Ovary (tissue), 10 donors: ENCODE measurements at places on chromosomes 3 and 15. TPM values are rescaled to one million over a fixed set of nuclear protein-coding genes. Genes with fewer than 3 reads are reported as not detected.

PEX5L gene
- polyA plus RNA-seq, result 0.59 TPM

PLA2G4F gene
- not detected for polyA plus RNA-seq

BTLA gene
- 0.04 TPM for polyA plus RNA-seq

GALNT15 gene
- polyA plus RNA-seq, result 33.7 TPM

SLC51A gene
- 7.3 TPM for polyA plus RNA-seq

ROPN1 gene
- polyA plus RNA-seq, result not detected

ZDHHC23 gene
- 0.80 TPM for polyA plus RNA-seq

KCNMB2 gene
- polyA plus RNA-seq, result 7.6 TPM

GRCh38 chr3:150216041-150216811 is 191.9 kb upstream of the TSC22D2 start:
- H3K4me1 ChIP-seq, result peaks cover 5% of the 10 kb centered on the region
- peak; percentile 55 for DNase-seq
- H3K4me3 ChIP-seq, result no peak overlapping the region
- H3K27me3 ChIP-seq, result no peaks in the 10 kb centered on the region
- H3K27ac ChIP-seq, result peak overlapping the region; percentile 29

DNA sequence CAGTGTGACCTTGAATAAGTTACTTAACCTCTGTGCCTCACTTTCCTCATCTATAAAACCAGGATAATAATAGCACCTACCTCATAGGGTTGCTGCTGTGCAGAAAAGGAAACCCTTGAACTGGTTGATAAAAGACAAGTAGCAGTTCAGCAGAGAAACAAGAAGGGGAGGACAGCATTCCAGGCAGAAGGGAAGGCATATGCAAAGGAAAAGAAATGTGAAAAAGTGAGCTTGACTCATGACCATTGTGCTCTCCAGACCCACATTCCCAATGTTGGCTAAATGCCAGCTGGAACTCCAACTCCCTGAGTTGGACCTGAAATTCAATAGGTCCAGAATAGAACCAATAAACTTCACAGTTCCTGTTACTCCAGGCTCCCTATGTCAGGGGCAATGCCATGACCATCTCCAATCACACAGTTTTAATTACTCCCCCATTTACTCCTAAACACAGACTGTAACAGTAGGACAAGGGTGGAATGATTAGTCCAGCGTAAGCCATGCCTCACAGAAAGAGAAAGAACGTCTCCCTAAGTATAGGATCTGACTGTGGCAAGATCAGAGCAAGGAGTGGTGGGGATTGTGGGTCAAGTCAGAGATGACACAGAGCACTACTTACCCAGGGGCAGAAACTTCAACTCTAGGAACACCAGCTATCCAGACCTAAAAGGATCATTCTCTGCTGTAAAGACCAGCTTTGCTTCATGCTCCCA is 26.9 kb downstream of the PRKAR2A start:
- no peak overlapping the region for H3K27ac ChIP-seq
- no peak overlapping the region for H3K4me3 ChIP-seq
- H3K4me1 ChIP-seq, result peaks cover 10% of the 10 kb centered on the region

DNA sequence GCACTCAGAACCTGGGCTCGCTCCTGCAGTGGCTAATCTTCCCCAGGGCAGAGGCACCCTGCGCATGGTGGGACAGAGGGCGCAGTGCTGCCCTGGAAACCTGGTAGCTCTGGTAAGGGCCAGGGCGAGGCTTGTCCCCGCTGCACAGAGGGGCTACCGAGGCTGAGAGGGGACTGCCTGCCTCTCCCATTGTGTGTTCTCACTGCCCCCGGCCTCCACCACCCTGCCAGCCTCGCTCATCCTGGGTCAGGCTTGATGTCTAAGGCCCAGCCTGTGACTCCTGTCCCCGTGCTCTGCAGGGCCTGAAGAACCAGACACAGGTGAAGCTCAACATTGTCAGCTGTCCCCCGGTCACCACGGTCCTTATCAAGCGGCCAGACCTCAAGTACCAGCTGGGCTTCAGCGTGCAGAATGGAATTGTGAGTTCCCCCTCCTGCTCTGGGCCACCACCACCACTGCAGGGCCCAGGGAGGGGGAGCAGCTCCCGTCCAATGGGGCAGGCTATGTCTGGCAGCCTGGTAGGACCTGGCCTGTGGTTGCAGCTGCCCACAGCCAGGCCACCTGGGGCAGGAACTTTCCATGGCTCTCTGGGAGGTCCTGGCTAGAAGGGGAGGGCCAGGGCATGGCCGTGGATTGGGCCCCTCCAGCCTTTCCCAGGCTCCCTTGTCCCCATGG is 161.5 kb downstream of the NSMCE3 start:
- H3K4me1 ChIP-seq, result no peaks in the 10 kb centered on the region
- H3K27me3 ChIP-seq, result no peaks in the 10 kb centered on the region
- no peak overlapping the region for H3K4me3 ChIP-seq
- no peak for DNase-seq
- no peak overlapping the region for H3K27ac ChIP-seq

DNA sequence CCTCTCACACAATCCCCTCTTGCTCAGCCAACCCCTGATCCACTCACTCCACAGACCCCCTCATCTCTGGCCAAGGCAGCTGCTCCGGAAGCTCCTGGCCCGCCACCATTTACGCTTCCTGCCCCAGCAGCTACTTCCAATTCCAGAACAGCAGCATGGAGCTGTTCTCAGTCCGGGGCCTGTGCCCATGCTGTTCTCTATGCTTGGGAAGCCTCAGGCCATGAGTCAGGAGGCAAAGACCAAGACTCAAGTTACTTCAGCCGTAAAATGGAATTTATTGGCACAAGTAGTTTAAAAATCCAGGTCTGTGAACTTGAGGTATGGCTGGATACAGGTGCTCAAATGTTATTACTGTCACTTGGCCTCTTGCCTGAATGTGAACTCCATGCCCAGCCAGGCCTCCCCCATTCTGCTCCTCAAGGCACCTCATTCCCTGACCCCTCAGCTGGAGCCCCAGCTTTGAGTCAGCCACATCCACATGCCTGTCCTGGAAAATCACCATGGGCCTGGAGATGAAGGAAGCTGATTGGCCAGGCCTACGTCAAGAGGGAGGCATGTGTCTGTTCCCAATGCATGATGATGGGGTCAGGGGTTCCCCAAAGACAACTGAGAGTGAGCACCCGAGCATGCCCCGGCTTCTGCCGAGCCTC is 31.4 kb upstream of the CACNA2D2 start:
- no peak overlapping the region for H3K4me3 ChIP-seq
- no peaks in the 10 kb centered on the region for H3K4me1 ChIP-seq
- no peaks in the 10 kb centered on the region for H3K27me3 ChIP-seq
- no peak for DNase-seq

GRCh38 chr3:129526121-129526900 is 2.1 kb upstream of the RHO start:
- no peak for DNase-seq
- H3K4me1 ChIP-seq, result peaks cover 6% of the 10 kb centered on the region
- H3K27me3 ChIP-seq, result no peaks in the 10 kb centered on the region
- no peak overlapping the region for H3K4me3 ChIP-seq
- no peak overlapping the region for H3K27ac ChIP-seq

DNA sequence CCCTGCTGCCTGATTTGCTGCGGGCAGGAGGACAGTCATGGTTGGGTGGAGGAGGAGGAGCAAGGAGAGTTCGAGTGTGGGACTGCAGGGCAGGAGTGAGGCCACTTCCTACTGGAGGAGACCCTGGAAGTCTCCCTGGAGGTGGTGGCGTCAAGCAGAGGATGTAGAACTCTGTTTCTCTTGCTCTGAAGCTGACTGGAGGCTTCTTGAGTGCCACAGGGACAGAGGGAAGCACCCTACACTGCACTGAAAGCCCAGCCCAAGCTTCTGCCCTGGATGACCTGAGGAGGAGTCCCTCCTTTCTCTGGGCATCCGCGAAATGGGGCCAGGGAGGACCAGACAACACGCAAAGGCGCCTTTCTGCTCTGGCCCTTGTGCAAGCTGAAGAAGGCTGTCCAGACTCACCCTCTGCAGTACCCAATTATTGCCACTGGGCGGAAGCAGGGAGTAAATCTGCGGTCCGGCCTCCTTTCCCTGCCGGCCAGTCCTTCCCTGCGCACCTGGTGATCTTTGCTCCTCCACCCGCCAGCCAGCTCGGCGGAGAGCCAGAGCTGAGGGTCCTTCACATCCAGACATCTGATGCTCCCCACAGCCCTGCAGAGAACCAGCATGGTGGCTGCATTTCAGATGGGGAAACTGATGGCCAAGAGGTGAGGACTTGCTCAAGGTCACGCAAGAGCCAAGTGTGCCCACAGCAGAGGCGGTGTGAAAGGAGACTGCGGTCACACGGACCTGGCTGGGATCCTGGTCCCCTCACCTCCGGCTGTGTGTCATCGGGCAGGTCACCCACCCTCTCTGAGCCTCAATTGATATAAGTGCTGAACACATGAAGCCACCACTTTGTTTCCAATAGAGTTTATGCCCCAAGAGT is 207.1 kb downstream of the TBC1D2B start:
- no peaks in the 10 kb centered on the region for H3K27me3 ChIP-seq
- H3K4me3 ChIP-seq, result no peak overlapping the region
- H3K27ac ChIP-seq, result no peak overlapping the region
- peak; percentile 47 for DNase-seq
- no peaks in the 10 kb centered on the region for H3K4me1 ChIP-seq

DNA sequence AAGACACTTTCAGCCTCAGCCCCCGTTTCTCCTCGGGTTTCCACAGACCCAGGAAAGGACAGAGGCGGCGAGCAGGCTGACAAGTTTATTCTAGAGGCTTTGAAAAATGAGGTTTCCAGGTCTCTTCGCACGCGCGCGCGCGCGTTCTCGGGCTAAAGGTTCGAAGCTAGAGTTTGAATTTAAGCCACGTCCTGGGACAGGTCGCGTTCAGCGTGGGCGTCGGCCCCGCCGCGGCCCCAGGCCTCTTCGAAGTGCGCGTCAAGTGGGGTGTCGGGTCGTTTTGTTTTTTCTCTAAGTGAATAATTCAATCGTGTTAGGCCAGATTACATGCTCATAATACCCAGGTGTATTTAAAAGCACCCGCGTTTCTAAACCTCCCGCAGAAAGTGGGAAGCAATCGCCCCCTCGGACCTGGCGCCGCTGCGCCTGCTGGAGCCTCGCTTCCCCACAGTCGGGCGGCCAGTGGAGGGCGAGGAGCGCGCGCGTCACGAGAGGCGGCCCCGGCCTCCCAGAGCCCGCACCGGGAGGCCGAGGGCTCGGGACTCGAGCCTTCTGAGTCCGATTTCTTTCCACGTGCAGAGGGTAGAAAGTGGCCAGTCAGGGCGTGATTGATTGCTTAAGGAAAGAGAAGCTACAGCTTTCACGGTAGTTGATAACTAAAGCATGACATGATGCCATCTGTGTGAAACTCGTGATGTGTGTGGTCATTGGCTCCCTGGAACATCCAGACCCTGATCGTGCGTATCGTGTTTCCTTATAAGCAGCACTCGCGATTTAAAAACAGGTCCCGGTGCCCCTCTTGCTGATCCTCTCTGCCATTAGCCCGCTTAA is 15.8 kb upstream of the SOX2 start:
- no peaks in the 10 kb centered on the region for H3K36me3 ChIP-seq
- H3K4me1 ChIP-seq, result peaks cover 9% of the 10 kb centered on the region
- peak overlapping the region; percentile 33 for H3K27ac ChIP-seq
- DNase-seq, result peak; percentile 38

GRCh38 chr15:49620199-49620598 is 419 bp downstream of the FAM227B start:
- peaks cover 6% of the 10 kb centered on the region for H3K4me1 ChIP-seq
- no peaks in the 10 kb centered on the region for H3K36me3 ChIP-seq
- DNase-seq, result no peak
- peak overlapping the region; percentile 77 for H3K27ac ChIP-seq
- H3K27me3 ChIP-seq, result no peaks in the 10 kb centered on the region

- no peak for DNase-seq
- no peaks in the 10 kb centered on the region for H3K36me3 ChIP-seq
- H3K4me3 ChIP-seq, result no peak overlapping the region
- no peaks in the 10 kb centered on the region for H3K4me1 ChIP-seq
- H3K27me3 ChIP-seq, result no peaks in the 10 kb centered on the region
- no peak overlapping the region for H3K27ac ChIP-seq
Observed at GRCh38 chr3:126555795-126556636, 2.7 kb downstream of the C3orf22 start.

DNA sequence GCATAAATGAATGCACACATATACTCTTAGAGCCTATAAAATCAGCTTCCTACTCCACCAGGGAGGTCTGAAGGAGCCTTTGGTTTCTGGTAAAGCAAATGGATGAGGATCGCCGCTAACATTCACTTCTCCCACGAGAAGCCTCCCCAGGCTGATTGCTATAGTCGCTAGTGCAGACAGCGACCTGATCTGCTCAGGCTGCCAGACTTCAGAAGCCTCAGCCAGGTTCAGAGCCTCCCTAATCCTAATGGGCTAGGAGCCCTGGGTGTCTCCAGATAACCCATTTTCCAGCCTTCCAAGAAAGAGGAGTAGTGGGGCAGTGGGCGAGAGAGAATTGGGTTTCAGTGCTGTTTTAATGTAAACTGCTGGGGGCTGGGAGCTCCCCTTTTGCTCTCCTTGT is 35.4 kb downstream of the TPM1 start:
- peaks cover 10% of the 10 kb centered on the region for H3K4me1 ChIP-seq
- no peaks in the 10 kb centered on the region for H3K27me3 ChIP-seq
- no peak overlapping the region for H3K4me3 ChIP-seq
- no peak overlapping the region for H3K27ac ChIP-seq
- DNase-seq, result no peak

- H3K36me3 ChIP-seq, result no peaks in the 10 kb centered on the region
- H3K4me1 ChIP-seq, result no peaks in the 10 kb centered on the region
- H3K27me3 ChIP-seq, result no peaks in the 10 kb centered on the region
- DNase-seq, result peak; percentile 3
Observed at GRCh38 chr15:68218847-68219798, 10.4 kb downstream of the CLN6 start.

DNA sequence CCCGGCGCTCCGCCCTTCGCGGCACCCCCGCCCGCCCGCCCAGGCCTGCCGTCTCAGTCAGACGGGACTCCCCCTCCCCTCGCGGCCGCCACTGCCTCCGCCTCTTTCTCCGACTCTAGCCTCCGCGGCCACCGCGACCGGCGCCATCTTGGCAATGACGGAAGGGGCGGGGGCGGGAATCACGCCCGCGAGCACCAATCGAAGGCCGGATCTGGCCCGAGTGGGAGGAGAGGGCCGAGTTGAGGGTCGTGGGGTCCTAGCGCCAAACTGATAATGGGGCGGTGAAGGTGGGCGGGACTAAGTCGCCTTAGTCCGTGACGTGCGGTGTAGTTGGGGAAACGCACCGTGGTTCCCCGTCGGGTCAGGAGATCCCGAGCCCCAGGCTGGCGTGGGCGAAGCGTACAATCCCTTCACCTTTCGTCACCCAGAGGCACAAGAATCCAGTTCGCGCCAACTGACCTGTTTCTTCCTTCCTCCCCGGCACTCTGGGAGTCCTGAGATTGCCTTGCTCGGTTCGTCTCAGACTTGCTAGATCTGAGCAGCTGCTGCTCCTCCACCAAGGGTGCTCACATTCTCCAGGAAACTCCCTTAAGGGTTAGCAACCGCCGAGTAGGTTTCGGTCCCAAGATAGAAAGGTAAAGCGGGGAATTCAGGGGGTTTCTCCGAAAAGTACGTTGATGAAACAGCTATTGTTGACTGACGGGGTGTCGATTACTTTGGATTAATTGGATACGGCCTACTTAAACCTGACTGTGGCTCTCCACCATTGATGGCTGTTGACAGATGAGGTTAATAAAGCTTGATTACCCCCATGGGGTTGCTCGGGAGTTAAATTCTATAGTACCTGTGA is at the start of gene DENND4A:
Gene DENND4A (minus strand): TSS at position 156 of the 850 bp plus-strand sequence. CDS start 35,843 bp downstream, outside the sequence.
- H3K27ac ChIP-seq, result peak within 1 kb of the TSS; percentile 98
- no peaks in the 10 kb centered on the region for H3K36me3 ChIP-seq
- no peaks in the 10 kb centered on the region for H3K27me3 ChIP-seq
- H3K4me3 ChIP-seq, result peak within 1 kb of the TSS; percentile 95

GRCh38 chr15:73072894-73073293 is 20.6 kb downstream of the NEO1 start:
- no peak overlapping the region for H3K27ac ChIP-seq
- H3K27me3 ChIP-seq, result no peaks in the 10 kb centered on the region
- no peak overlapping the region for H3K4me3 ChIP-seq
- no peak for DNase-seq
